ENCODE measurements at places on chromosomes 6 and 20. TPM values are rescaled to one million over a fixed set of nuclear protein-coding genes. Genes with fewer than 3 reads are reported as not detected.

PHACTR3 gene
- 0.57 TPM for total RNA-seq

MOG gene
- total RNA-seq, result not detected

DLL1 gene
- total RNA-seq, result 3.2 TPM

MYH7B gene
- total RNA-seq, result not detected

DDX43 gene
- total RNA-seq, result 2.0 TPM

MCUR1 gene
- 10.4 TPM for total RNA-seq

IPCEF1 gene
- total RNA-seq, result 0.96 TPM

LY6G6F gene
- total RNA-seq, result not detected

MATN4 gene
- total RNA-seq, result not detected

C20orf144 gene
- 0.10 TPM for total RNA-seq

ME1 gene
- 8.2 TPM for total RNA-seq

C6orf58 gene
- 0.38 TPM for total RNA-seq

CGA gene
- total RNA-seq, result not detected

SLC24A3 gene
- not detected for total RNA-seq

YTHDF1 gene
- total RNA-seq, result 40.8 TPM

GLP1R gene
- not detected for total RNA-seq

HNF4A gene
- total RNA-seq, result not detected

SIRPD gene
- not detected for total RNA-seq

TMEM217 gene
- total RNA-seq, result 19.7 TPM

SPTLC3 gene
- total RNA-seq, result 0.96 TPM

SULF2 gene
- total RNA-seq, result 205 TPM

SIM1 gene
- 0.33 TPM for total RNA-seq

BNIP5 gene
- not detected for total RNA-seq

BPIFB2 gene
- not detected for total RNA-seq

TINAG gene
- total RNA-seq, result not detected

Measured in vein endothelial cell (primary cell).